ENCODE measurements at places on chromosomes 1 and 21.

DNA sequence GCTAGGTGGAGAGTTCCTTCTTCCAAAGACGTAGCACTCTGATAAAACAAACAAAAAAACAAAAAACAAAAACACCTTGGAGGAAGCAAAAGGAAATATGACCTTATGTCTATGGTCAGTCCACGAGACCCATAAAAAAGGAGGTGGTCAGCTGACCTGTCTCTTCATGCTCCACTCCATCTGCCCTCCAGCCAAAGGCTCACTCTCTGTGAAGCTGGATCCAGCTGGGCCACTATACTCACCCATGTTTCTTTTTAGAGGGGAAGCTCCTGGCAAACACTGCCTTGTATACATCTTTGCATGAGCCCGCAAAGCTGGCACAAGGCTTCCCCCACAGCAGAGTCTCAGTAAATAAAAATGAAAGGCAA lies 126.1 kb upstream of the CACHD1 start:
- no peak for DNase-seq

DNA sequence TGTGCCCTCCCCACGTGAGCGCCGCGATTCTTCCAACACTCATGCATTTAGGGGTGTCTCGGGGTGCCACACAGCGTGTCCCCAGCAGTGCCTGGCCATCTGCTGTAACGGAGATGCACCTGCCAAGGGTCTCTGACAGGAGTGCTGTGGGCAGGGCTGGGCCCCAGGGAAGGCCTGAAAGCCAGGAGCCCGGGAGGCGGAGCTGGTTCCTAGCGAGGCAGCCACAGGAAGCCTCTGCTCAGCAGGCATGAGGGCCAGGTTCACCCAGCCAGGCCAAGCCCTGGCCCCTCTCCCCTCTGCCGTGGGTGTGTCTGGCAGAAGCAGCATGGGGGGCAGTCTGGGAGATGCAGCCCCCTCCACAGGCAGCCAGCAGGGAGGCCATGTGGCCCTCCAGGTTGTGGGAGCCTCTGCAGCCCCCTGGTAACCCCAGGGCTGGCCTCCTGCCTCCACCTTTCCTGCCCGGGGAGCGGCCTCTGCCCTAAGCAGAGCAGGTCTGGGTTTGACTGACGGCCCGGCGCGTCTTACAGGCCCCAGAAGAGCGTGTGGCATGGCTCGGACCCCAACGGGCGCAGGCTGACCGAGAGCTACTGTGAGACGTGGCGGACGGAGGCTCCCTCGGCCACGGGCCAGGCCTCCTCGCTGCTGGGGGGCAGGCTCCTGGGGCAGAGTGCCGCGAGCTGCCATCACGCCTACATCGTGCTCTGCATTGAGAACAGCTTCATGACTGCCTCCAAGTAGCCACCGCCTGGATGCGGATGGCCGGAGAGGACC lies 30.4 kb downstream of the SLC19A1 start:
- no peak for DNase-seq

DNA sequence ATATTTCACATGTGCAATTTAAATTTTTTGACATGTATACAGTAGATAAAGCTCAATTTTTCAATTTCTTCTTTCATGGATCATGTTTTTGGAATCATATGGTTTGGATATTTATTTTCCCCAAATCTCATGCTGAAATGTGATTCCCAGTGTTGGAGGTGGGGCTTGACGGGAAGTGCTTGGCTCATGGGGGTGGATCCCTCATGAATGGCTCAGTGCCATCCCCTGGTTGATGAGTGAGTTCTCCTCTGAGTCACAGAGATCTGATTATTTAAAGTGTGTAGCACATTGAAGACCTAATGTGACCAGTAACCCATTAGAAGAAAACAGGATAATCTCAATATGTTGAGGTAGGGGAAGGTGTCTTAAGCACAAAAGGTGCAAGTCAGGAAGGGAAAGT lies 9.1 kb upstream of the IFI16 start:
- peak; percentile 95 for DNase-seq

GRCh38 chr1:244735876-244736561 lies 83.1 kb downstream of the DESI2 start:
- no peak for DNase-seq

DNA sequence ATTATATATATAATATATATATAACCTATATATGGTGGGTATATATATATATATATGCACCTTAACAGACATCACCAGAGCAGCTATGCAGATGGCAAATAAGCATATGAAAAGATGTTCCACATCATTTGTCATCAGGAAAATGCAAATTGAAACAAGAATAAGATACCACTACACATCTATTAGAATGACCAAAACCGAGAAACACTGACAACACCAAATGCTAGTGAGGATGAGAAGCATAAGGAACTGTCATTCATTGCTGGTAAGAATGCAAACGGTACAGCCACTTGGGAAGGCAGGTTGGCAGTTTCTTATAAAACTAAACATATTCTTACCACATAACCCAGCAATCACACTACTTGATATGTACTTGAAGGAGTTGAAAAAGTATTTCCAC lies 219.8 kb upstream of the PRMT6 start:
- DNase-seq: no peak

DNA sequence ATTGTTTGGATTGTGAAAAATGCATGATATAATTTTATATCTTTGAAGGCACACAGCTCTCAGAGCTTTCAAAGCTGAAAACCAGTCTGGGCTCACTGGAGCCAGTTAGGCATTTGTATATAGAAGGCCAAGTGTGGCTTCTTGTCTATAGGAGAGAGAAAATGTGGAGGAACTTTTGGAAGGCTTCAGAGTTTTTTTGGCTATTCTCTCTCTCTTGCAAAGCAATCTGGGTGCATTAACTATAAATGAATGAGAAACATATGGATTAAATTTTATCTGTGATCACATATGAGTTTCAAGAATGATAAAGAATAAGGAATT lies 216.7 kb upstream of the HOOK1 start:
- no peak for DNase-seq

DNA sequence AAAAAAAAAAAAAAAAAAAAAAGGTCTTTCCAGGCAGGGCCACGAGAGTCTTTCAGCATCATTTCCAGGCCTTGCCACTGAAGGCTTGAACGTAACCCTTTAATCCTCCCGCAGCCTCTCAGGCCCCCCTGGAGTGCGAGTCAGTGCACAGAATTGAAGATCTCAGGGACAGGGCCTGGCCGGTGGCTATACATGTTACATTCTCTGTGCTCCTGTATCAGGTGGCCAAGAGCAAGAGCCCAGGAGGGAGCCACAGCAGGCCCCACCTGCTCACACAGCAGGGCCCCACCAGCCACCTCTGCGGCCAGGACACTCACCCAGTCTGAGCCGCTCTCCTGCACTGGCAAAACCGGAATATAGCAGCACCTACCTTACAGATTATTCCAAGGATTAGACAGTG lies 34.1 kb upstream of the SLC25A33 start:
- DNase-seq: no peak

- no peak for DNase-seq
Observed at GRCh38 chr1:53517821-53518352, 58.7 kb downstream of the DMRTB1 start.

DNA sequence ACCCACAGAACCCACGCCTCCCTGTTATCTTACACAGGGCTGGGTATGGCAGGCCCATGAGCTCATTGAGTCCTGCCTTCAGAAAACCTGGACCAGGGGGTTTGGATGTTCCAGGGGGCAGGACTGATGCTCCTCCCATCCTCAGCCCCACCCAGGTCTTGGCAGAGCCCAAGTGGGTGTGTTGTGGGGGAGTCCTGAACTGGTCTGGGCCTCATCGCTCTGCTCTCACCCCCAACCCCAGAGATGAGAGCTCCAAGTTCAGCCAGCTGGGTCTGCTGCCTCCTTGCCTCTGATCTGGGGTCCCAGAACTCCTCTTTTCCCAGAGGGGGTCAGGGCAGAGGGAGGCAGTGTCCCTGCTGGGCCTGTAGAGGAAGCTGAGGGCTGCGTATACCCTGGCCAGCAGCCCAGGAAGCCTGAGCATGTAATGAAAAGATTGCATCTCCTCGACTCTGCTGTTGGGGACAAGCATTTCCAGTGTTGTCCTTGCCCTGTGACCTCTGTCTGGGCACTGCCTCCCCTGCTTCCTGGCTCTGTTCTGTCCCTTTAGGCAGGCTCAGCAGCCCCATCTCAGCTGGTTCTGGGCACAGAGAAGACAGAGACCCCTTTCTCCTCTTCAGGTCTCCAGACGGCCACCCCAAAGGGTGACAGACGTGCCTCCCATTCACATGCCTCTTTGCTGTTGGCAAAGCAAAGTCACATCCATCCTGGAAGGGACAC lies 54.7 kb upstream of the EPS8L3 start:
- peak; percentile 65 for DNase-seq

GRCh38 chr1:189438808-189439207 lies 1038.9 kb downstream of the BRINP3 start:
- DNase-seq: no peak

- no peak for DNase-seq
Observed at GRCh38 chr1:245790441-245790840, 635.7 kb downstream of the KIF26B start.

- no peak for DNase-seq
Observed at GRCh38 chr1:18651713-18652112, 21.1 kb downstream of the PAX7 start.

DNA sequence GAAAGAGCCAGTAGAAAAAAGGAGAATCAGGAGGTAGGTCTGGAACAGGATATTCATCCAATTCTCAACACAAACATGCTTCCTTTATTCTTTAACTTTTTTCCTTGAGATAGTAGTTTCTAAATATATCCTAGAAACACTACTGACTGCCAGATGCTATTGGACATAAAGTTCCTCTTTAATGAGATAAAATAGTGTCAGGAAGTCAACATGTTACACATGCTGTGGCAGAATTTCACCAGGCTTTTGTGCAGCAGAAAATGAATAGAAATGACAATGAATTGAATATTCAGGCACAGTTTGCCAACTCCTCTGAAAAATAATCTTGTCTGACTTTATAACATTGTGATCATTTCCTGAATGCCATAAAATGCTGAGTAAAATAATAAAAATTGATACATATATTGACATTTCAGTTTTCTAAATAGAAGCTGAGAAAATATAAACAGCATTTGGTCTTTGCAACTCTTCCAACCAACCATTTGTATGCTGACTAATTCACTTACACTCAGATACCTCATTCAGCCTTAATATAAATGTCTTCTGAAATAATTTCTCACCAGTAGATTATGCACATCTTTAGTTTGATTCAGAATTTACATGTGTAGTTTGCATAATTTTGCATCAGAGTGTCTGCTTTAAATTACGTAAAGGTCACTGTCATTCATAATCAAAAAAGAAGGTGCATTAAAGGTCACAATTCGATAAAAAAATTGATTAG lies 486.1 kb upstream of the ADGRL2 start:
- no peak for DNase-seq

GRCh38 chr1:54934869-54935268 lies 45.6 kb upstream of the TMEM61 start:
- no peak for DNase-seq

GRCh38 chr1:210815641-210816550 lies 318.1 kb downstream of the KCNH1 start:
- no peak for DNase-seq

DNA sequence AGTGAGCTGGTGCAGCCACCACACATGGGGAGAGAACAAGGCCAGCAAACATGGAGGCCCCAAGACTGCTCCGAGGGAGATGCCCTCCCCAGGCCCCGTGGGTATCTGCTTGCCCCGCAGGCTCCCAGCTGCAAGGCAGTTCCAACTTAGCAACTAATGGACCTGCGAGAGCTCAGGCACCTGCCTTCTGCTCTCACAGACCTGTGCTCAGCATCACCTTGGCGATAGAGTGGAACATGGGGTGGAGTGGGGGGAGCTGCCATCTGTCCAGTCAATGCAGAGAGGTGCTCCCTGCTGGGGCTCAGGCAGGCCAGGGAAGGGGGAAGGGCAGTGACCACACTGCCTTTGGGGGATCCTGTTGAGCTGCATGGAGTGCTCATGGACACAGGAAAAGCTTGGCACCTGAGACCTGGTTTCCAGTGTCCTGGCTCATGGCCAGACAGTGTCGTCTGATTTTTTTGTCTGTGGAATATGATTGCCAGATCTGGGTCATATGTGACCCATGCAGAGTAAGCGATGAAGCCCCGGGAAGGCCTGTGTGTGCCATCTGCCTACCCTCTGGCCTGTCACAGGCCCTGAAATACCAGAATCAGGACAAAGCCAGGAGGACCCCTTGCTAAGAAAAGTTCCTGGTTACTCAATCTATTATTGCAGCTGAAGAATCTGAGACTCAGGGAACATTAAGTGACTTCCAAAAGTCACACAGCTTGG lies 39.9 kb upstream of the TENT5C start:
- DNase-seq: peak; percentile 25

GRCh38 chr1:43441166-43441893 lies 12.4 kb downstream of the HYI start:
- DNase-seq: peak; percentile 46

GRCh38 chr21:36576441-36576840 lies 96.5 kb upstream of the CLDN14 start:
- DNase-seq: no peak

DNA sequence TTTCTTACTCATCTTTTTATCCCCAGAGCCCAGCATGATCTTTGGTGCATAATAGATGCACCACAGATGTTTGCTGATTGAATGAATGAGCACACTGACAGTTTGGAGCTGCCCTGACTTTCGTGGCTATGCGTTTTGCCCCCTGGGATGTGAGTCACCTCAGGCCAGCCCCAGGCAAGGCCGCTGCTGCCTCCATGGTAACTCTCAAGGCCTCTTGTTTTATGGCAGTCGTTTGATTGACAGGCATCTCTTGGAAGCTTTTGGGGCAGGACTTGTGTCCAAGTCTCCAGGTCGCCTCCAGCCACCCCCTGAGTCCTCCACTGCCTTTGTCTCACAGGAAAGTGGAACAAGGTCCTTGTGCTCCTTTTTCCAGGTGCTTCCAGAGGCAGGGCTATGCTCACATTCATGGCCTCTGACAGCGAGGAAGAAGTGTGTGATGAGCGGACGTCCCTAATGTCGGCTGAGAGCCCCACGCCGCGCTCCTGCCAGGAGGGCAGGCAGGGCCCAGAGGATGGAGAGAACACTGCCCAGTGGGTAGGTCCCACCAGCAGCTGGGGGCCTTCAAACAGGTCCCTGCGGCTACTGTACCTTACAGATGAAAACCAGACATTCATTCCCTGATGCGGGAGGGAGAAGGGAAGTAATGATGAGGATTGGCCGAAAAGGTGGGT lies 11.2 kb downstream of the PSEN2 start:
- peak; percentile 9 for DNase-seq

DNA sequence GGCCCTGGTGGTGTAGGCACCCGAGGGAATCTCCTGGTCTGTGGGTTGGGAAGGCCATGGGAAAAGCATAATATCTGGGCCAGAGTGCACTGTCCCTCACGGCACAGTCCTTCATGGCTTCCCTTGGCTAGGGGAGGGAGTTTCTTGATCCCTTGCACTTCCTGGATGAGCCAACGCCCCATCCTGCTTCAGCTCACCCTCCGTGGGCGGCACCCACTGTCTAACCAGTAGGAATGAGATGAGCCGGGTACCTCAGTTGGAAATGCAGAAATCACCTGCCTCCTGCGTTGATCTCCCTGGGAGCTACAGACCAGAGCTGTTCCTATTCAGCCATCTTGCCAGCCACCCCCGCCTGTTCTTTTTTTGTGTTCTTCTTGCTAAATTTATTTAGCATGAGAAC lies 134.4 kb downstream of the LEPR start:
- DNase-seq: no peak

- no peak for DNase-seq
Observed at GRCh38 chr1:87007323-87007722, 92.9 kb downstream of the HS2ST1 start.

- DNase-seq: peak; percentile 49
Observed at GRCh38 chr21:34994766-34995631, 54.1 kb downstream of the RUNX1 start.
